GM04504 (cell line): ENCODE measurements at places on chromosomes 12 and 14.
A peak's percentile ranks its signal among the peaks of the same experiment; 100 is the strongest.

DNA sequence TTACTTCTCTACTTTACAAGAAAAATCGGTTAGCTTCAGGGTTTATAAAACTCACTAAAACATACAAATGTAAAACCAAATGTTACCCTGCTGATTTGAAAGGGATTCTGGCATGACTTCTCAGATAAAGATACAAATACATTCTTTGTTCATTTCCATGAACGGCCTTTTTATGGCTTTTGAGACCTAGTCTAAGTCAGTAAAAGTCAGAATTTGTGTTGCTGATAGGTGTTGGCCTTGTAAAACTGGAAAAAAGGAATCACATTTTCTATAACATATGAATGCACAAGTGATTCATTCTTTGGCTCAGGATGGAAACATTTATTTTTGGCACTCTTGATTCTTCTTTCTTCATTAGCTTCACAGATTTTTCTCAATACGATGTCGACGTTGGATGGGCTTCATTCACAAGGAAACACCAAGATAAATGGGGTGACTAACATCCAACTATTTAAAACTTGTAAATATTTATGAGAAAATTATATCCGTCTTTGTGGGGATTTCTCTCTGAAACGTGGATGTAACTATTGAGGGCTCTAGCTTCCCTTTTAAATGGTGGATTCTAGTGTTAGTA, 27.0 kb upstream of the CPM start:
- no peak for DNase-seq

DNA sequence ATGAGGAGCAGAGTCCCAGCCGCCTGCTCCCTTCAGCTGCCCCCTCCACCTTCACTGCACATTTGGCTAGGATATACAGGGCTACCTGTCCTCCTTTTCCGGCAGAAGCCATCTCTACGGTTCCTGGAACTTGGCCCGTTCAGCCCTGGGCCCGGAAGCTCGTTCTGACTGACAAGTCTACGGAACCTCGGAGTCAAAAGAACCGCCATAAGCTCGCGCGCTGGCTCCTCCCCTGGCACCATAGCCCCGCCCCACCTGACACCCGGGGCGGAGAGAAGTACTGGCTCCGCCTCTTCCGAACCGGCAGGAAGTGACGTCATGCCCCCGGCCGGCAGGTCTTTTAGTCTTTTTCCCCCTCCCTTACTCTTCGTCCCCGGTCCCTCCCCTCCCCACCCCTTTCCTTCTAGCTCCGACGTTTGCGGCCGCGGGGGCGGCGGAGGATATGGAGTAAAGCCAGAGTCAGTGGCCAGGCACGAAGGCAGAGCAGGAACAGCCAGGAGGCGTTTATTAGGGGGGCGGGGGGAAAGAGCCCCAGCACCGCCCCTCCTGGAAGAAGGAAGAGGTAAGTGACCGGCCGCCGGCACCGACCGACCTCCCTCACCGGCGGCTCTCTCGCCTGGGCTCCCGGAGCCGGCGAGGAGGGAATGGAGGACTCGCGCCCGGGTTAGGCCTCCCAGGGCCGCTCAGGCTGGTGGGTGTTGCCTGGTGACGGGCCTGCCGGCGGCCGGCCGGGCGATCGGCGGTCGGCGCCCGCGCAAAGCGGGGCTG, at the start of the genes DEPDC4 and SCYL2:
TSS of gene DEPDC4 (minus strand) at position 245 of the 768 bp plus-strand sequence. CDS start at position 242, 3 bp downstream.
TSS of gene SCYL2 (plus strand) at position 343 of the 768 bp plus-strand sequence. CDS start 15,794 bp downstream, outside the sequence.
- peak; percentile 96 for DNase-seq

GRCh38 chr12:111812881-111813741, 28.9 kb upstream of the MAPKAPK5 start:
- DNase-seq = peak; percentile 57

DNA sequence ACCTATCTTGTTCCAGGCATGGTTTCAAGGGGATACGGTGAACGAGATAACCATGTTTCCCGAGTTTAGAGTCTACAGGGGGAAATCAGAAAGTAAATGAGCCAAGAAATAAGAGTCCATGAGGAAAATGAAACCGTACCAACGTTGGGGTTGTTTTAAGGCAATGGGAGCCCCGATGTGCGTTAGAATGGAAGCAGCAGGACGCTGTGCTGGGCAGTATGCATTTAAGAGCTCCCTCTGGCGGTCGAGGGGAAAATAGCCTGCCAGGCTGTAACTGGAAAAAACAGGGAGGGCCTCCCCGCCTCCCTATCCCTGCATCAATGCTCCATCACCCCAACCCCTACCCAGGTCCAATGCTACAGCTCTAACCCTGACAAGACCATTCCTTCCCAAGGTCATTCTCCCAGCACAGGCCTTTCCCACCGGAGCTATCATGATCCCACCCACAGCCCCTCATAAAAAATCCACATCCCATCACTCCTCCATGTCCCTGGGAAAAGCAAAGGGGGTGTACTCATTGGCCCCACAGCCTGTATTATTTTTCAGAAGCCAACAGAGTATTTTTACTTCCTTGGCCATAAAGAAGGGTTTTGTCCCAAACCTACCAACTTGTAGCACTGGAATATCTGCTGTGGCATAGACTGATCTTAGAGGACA, 226.3 kb upstream of the NOS1 start:
- no peak for DNase-seq

DNA sequence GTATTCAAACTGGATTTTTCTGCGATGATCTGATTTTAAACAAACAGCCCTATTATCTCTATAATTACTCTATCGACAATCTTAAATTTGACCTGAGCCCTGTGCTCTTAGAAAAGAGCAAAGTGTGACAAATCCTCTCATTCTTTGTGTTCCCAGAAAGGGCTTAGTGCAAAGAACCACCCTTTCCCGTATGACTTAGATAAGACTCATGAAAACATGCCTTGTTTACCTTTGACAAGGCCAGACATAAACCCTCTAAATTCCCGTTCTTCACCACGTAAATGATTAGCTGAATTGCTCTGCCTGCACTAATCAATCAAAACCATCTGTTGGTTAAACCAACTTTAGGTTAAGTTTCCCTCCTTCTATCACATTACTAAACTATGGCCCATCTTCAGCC, 285.7 kb upstream of the SEL1L start:
- no peak for DNase-seq

DNA sequence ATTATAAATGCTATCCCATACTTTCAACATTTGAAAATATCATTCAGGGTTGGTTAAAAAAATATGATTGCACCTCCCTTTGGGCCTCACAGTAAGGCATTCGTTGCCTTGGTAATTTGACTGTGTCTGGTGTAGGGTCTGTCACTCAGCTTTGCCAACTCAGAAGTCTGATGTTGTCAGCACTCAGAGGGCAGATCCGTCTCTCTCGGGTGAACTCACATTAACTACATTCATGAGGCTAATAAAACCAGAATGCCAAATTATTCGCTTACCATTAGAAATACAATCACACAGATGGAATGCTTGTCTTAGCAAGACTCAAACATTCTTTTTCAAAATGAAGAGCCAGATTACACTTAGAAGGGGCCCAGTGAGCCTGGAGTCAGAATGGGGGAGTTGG, 53.0 kb downstream of the NPAS3 start:
- no peak for DNase-seq

- DNase-seq = no peak
These were observed 33.6 kb upstream of the STRAP start for GRCh38 chr12:15848606-15849005.

DNA sequence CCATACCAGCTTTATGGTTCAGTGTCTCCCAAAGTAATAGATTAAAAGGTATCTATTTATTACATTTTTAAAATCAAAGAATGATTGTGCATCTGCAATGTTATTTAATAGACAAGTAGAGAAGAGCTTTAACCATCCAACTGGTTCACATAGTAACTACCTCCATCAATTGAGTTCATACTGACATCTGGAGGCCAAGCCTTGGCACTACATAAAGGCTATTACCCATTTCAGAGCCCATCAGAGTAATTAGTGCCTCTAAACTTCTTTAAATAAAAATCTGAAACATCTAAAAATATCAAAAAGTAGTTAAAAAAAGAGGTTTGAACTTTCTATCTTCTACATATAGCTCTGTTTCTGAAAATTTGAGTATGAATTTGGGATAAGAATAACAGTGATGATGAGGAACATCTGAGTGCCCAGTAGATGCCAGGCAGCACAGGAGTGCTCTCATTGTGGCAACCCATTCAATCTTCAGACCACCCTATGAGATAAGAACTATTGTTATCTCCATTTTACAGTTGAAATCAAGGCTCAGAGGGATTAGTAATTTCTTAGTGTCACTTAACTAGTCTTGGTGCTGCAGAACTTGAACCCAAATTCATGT, 132.9 kb upstream of the DAAM1 start:
- DNase-seq = peak; percentile 20

DNA sequence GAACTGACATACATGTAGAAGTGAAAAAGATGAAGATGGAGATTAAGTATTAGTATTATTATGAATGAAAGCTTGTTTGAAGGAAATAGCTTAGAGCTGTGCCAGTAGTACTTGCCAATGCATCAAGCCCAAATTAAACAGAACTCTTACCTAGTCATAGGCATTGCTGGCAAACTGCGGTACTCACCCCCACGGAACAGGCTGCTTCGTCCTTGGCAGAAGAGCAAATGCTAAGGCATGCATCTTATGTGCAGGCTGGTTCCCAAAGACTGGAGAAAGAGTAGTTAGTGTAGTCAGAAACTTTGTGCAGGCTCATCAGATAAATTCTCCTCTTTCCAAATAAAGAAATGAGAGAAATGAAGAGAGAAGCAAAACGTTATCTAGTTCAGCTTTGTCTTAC, 134.8 kb downstream of the CCDC59 start:
- no peak for DNase-seq

- DNase-seq = no peak
These were observed 184.0 kb downstream of the TMEM121 start for GRCh38 chr14:105710119-105711043.

GRCh38 chr14:103427485-103428443, 42.5 kb downstream of the MARK3 start:
- peak; percentile 45 for DNase-seq

GRCh38 chr12:55642669-55643068, 6.0 kb downstream of the OR10P1 start:
- DNase-seq = no peak

DNA sequence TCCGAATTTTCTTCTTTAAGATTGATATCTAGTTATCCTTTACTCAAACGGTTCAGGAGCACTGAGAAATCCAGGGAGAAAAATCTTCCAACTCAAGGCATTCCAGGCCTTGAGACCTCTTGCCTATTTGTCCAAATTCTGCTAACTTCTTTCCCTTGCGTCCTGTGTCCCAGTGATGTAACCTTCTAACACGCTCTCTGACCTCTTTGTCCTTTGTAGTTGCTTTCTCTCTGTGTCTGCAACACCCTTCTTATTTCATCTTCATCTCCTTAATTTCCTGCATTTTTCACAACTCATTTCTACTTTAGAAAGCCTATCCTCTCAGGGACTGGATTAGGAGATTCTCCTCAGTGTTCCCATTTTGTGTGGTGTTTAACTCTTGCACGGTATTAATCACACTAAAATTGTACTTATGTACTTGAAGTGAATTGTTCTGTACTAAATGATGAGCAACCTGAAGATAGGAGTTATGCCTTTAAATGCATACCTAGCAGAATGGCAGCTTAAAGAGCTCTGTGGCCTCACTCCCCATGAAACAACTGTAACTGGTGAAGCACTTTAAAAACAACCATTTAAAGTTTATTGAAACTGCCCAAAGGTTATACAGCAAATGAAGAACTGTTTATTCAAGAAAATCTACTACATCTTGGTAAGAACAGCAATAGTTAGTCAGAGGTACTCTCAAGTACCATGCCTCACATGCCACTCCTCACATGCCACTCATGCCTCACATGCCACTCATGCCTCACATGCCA, 7.4 kb upstream of the SNAPC1 start:
- DNase-seq = no peak

DNA sequence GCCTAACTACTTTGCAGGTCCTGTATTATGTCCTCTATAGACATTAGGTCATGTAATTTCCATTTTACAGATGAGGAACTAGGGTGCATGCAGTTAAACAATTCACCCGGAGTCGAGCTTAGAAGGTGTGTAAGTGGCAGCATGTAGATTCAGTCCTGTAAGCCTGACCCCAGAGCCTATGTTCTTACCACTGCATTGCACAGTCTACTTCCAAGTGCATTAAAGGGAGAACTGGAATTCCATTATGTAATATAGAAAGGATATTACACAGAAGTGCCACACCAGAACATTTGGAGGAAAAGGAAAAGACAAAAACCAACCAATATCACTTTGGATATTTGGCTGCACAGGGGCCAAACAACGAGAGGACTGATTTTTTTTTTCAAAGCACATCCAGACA, 1.2 kb downstream of the GLT8D2 start:
- DNase-seq = no peak

GRCh38 chr14:20302042-20302755, 3.6 kb downstream of the TTC5 start:
- peak; percentile 10 for DNase-seq

- DNase-seq = no peak
These were observed 1082.4 kb downstream of the TMTC2 start for GRCh38 chr12:83769151-83769550.

GRCh38 chr12:80946591-80946990, 8.9 kb upstream of the LIN7A start:
- DNase-seq = no peak

- no peak for DNase-seq
These were observed 45.7 kb upstream of the CPM start for GRCh38 chr12:68978678-68979077.

- DNase-seq = peak; percentile 32
These were observed 823 bp downstream of the RNF10 start for GRCh38 chr12:120534703-120535655.

DNA sequence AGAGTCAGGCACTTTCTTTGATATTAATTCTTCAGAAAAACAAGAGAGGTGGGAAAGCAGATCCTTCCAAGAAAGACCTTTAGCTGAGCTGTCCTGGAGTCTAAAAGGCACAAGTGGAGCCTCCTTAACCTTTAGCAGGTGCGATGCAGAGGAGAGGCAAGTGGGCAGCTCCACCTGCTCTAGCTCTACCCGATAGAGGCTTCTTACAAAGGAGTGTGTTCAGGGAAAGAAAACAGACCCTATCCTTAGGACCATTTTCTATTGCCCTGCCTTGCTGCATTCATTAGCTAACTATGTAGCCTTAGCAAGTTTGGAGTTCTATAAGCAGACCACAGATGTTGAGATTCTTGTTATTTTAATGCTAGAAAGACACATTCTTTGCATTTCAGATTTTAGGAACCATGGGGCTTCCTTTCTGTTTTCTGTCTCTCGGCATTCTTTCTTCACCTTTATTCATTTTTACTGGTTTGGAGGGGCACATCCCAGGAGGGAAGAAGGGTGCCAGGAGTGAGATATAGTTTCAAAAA, 214.5 kb downstream of the EGLN3 start:
- no peak for DNase-seq

DNA sequence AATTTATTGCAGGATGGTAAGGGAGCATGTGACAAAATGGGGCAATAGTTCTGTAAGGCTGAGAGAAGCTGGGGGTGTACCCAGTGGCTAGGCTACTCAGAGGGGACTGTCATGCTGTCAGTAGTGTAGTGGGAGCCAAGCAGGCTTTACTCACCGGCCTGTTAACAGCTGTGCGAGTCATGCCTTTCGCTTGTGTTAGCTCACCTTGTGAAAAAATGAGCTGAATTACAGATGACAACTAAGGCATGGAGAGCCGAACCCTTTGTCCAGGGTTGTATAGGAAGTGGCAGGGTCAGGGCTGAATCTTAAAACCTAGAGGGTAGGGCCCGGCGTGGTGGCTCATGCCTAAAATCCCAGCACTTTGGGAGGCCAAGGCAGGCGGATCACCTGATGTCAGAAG, 37.9 kb downstream of the SH2B3 start:
- no peak for DNase-seq
